Cardiac fibroblast (primary cell): ENCODE measurements at places on chromosomes 3 and 15.

DNA sequence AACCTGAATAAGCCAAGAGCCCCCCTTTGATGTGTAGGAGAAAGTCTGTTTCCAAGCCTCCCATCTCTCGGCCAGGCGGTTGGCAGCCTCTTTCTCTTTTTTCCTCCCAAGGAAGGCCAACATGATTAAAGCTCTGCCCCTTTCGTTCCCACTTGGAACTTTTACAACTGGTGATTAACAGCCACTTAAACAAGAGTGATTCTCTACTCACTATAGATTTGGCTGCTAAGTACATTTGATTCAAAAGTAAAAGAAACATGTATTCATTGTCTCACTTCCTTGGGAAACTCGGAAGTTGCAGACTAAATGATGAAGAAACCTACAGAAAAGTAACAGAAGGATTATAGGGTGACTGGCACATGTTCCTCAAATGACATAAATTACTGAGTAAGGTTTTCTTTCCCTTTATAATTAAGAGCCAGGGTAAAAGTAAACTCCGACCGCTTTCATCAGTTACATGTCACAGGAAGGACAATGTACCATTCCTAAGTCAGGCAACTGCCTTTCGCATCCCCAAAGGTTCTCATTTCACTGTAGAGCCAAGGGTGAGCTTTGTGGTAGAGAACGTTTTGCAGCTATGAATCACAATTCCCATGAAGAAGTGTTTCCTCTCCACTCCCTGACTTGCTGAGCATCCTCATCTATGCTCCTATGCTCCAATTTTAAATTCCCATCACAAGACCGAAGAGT lies 72.7 kb downstream of the MB21D2 start:
- peak; percentile 63 for DNase-seq

DNA sequence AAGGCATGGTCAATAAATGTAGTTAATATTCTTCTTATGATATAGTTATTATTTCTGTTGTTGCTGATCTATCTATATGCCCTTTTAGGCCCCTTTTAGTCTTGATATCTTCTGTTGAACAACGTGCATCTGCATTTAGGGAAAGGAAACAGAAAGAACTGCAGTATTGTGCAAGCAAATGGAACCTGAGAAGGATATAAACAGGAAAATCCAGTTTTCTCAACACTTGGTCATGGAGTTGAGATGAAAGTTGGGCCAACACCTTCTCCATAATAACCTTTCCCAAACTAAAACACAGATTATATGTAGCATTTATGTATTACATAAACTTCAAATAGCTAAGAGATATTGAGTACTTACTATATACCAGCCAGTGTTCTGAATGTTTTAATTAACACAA lies 179.7 kb downstream of the ADAMTS9 start:
- no peak for DNase-seq

GRCh38 chr3:188470508-188471130 lies 316.7 kb downstream of the LPP start:
- no peak for DNase-seq

GRCh38 chr15:48992545-48992944 lies 28.8 kb upstream of the SHC4 start:
- no peak for DNase-seq
